ENCODE measurements at places on chromosomes 6 and 20.

GRCh38 chr6:134678436-134678889 lies 271.4 kb downstream of the ALDH8A1 start:
- peak; percentile 80 for DNase-seq

DNA sequence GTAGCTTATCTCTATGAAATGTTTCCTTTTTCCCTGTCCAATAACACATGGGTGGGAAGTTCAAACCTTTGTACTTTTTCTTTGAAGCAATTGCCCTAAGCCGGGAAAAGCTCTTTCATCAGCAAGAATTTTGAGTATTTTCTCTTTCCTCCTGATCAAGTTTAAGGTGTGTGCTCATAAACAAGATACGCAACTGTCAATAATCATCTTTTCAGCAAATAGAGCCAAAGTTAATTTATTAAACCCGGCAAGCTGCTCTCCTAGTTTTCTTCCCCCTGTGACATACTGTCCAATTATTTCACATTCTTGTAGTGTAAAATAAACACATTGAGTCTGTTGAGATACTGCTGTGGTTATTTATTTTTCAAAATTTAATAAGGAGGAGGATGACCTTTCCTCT lies 194.4 kb downstream of the EDN1 start:
- no peak for DNase-seq

DNA sequence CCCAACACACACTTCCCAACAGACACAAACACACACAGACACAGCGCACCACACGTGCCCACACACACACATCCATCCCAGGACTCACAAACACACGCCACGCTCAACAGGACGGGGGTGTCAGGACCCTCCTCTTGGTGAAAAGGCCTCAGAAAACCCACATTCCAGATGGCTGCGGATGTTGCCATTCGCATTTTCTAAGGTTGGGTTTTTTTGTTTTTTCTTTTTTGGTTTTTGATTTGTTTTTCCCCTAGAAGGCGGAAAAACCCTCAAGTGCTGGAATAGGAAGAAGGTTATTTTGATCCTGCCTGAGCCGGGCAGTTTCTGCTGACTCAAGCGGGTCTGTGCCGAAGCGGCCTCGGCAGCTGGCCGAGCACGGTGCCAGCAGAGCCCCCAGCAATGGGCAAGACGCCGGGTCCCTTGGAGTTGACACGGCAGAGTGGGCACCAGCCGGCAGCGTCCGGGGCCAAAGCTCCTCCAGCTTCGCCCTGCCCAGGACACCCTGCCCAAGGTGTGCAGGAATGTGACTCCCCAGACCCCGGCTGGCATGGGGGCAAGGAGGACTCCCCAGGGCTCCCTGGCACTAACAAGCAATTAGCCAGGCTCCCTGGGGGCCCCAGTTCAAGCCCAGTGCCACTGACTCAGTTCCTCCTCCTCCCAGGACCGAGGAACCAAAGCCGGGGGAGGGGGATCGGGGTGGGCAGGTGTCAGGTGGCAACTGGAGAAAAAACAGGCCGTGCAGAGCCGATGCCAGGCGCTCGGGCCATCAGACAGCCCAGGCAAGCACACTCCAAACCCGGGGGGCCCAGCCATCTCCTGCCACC lies 40.9 kb upstream of the ZBP1 start:
- no peak for DNase-seq

DNA sequence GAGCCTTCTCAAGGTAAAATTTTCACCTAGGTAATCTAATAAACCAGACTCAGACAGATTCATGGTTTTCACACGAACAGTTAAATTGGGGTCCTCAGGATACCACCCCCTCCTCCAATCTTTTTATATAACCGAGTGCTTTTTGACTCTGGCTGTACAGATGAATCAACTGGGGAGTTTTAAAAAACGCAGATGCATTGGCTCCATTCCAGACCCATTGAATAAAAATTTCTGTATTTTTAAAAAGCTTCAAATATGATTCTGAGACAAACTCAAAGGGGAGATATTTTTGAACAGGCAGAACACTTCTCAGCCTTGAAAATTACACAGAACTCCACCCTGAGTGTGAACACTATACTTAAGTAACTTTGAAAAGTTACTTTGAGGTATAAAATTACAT lies 7.2 kb downstream of the UTRN start:
- no peak for DNase-seq

DNA sequence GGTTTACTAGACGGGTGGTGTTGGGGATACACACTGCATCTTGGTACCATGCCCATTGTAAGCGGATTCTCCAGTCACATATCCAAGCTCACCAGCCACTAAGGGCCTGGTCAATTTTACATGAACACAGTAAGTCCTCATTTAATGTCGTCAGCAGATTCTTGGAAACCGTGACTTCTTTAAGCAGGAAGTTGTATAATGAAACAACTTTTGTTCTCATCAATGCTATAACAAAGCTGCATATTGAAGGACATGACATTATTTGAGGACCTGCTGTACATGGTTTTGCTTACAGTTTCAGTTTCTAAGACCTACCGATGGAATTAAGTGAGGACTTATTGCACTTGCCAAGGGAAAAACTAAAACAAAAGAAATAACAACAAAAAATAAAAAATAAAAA lies 295.6 kb downstream of the SYNE1 start:
- DNase-seq: no peak

GRCh38 chr6:36039112-36039511 lies 11.5 kb downstream of the MAPK14 start:
- DNase-seq: peak; percentile 10

GRCh38 chr6:37306624-37307222 lies 47.1 kb upstream of the RNF8 start:
- no peak for DNase-seq

GRCh38 chr6:4463236-4463635 lies 313.0 kb upstream of the CDYL start:
- DNase-seq: no peak

- DNase-seq: no peak
Observed at GRCh38 chr20:24966317-24967012, 17.4 kb downstream of the CST7 start.

DNA sequence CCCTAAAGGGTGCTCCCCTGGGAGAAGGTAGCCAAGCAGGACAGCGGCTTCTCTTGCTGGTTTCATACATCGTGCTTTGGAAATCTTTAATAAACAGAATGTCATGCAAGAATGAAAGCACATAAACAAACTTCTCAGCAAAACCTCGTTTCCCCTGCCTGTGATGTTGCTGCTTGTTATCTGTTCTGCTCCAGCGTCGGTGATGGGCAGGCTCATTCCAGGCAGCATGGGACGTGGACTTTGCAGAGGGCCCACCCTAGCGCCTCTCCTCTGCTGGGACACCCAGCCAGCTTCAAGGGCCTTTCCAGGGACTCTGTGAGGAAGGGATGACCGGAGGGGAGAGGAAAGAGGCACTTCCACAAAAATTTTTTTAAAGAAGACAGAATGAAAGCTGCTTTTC lies 197.7 kb downstream of the QKI start:
- no peak for DNase-seq

- DNase-seq: peak; percentile 3
Observed at GRCh38 chr6:158999154-158999665, 792 bp downstream of the RSPH3 start.

DNA sequence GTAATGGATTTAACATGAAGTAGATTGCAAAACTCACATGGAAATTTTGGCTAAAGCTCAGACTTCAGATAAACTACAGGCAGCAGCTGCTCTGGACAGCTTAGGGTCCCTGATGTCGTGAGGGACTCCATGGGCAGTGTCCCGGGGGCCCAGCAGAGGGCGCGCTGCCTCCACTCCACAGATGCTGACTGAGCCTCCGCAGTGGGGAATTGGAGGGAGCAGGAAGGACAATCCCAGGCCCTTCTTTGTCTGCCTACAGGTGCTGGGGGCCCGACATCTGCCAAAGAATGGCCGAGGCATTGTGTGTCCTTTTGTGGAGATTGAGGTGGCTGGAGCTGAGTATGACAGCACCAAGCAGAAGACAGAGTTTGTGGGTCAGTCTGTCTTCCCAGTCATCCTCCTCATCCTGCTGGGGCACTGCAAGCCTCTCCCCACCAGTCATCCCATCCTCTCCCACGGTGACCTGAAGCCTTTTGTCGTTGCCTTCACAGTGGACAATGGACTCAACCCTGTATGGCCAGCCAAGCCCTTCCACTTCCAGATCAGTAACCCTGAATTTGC lies 35.9 kb downstream of the PLCG1 start:
- DNase-seq: peak; percentile 31

DNA sequence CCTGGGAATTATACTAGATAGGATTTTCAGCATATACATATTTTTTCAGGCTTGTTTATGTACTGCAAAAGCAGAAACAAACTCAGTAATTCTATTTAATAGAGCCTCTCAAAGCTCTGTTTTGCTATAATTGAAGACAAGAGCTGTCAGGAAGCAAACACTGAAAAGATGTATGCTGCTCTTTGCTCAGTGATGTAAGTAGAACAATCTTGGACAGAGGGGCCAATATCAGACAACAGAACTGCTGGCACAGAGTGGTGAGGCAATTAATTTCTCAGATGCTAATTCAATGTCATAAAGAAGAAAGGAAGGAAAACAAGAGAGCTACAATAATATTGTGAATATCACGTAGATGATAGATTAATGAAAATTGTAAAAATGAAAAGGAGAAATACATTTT lies 663.3 kb upstream of the ADGRB3 start:
- DNase-seq: no peak

DNA sequence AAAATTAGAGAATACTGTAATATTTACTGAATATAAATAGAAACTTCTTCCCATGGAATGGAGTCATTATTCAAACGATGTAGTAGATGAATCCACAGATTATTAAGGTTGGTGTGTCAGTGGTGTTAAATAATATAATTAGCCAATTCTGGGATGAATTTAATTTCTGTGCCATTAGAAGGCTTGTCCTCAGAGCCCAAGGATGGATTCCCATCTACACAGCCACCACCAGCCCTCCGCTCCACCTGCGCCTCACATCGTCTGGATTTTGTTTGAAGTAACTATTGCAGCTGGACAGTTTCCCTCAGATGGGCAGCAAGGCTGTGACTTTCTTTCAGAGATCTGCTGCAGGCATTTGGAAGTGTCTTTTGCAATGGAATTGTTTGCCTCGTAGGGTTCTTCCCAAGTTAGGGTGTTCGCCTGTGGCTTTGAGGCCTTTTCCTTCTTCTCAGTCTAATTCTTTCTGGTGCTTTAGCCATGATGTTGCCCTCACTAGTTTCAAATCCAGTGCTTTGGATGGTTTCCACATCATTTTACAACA lies 104.7 kb downstream of the AIG1 start:
- no peak for DNase-seq

GRCh38 chr6:136761227-136761922 lies 30.9 kb downstream of the MAP3K5 start:
- peak; percentile 39 for DNase-seq

GRCh38 chr6:142685852-142686506 lies 259.0 kb downstream of the HIVEP2 start:
- no peak for DNase-seq

DNA sequence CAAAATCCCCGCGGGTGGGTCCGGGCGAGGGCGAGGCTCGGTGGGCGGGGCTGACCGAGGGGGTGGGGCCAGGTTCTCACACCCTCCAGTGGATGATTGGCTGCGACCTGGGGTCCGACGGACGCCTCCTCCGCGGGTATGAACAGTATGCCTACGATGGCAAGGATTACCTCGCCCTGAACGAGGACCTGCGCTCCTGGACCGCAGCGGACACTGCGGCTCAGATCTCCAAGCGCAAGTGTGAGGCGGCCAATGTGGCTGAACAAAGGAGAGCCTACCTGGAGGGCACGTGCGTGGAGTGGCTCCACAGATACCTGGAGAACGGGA lies 809 bp downstream of the HLA-G start:
- DNase-seq: no peak

- no peak for DNase-seq
Observed at GRCh38 chr20:18138266-18138582, 561 bp downstream of the KAT14 start.

DNA sequence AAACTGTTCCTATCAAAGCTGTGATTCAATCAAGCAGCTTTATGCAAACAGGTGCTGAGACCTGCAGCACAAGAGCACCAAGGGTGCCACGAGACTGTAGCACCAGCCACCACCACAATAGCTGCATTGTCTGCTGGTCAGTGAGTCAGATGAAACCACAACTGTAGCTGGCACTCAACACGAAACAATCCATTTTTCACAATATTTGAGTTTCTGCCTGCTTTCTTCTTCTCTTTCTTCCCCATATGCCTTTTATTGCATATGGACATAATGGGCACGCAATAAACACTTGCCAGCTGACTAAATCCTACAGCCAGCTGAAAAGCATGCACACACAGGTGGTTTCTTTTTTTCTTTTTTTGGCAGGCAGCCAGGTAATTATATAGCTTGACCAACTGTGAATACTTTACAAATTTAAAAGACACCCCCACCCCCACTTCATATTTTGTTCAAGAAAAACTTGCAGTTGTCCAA lies 16.6 kb downstream of the SLC2A12 start:
- DNase-seq: peak; percentile 91

Data from astrocyte (in vitro differentiated cells and primary cell).